ENCODE measurements at places on chromosomes 5 and 9.

DNA sequence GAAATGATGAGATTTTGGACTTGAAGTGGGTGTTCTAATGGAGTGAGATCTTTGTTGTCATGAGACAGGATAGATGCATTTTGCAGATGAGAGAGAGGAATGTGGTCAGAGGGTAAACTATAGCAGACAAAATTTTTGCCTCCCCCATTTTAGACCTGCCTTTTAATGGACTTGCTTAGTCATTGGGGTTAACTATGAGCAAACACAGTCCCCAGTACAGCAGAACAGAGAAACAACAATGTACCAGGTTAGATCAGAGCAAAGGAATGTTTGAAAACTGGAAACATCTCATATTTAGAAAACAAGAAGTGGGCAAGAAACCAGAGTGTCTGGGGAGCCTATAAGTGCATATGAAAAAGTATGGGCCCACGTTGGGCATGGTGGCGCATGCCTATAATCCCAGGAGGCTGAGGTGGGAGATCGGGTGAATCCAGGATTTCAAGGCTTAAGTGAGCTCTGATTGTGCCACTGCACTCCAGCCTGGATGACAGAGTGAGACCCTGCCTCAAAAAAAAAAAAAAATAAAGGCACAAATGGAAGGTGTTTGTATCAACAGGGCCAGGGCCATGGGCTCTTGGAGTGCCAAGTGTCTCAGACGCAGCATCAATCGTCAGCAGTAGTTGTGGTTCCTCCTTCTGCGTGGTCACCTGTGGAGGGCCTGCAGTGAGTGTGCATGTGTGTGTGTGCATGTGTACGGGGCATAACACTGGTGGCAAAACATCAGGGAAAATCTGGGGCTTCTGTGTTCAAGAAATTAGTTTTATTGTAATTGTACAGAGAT, 214.4 kb upstream of the S1PR3 start:
- DNase-seq: no peak

GRCh38 chr5:74073257-74073656, 447.3 kb downstream of the ARHGEF28 start:
- DNase-seq: no peak

GRCh38 chr5:124590686-124591085, 155.8 kb downstream of the ZNF608 start:
- DNase-seq: no peak

GRCh38 chr5:59036274-59036961, 453.5 kb downstream of the RAB3C start:
- DNase-seq: peak; percentile 46

GRCh38 chr5:84392836-84393235, 8.2 kb upstream of the EDIL3 start:
- no peak for DNase-seq

DNA sequence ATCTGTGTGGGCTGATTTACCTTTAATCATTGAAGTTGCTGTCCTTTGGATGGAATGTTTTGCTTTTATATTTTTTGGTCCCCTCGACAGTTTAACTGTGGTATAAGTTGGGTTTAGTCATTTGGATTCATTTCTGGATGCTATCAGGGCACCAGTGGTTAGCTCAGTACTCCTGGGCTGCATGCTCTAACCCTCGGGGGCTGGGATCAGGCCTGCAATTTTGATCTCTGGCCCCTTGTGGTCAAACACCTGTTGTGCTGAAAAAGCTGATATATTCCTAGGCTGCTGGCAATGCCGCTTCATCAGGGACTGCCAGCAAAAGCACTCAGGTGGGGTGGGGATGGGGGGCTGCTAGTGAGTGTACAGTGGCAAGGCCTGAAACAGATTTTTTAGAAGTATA, 440.4 kb upstream of the RIOK2 start:
- no peak for DNase-seq

DNA sequence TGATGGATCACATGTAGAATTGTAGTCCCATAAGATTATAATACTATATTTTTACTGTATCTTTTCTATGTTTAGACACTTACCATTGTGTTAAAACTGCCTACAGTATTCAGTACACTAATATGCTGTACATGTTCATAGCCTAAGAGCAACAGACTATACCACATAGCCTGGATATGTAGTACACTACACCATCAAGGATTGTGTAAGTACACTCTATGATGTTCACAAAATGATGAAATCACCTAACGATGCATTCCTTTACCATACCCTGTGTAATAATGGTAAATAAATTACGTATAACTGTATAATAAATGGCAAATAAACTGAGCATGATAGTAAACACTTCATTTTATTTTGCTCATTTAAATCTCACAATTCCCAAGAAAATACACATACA, 60.3 kb downstream of the RICTOR start:
- no peak for DNase-seq

GRCh38 chr5:113017881-113018635, 41.5 kb downstream of the DCP2 start:
- DNase-seq: no peak

DNA sequence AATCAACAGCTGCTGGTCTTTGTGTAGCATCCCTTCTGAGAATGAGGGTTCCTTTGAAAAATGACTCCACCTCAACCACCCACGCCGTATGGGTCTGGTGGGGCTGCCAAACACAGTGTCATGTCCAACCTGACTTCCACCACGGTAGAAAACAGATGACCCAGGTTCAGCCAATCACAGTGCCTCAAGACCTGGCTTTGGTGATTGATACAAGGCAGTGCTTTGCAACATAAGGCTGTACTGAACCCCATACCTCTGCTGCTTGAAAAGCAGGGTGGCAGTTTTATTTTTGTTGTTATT, 11.5 kb upstream of the TGFBR1 start:
- peak; percentile 23 for DNase-seq

GRCh38 chr5:67249590-67249895, 52.9 kb upstream of the CD180 start:
- DNase-seq: no peak

GRCh38 chr5:75460942-75461610, 50.4 kb downstream of the CERT1 start:
- no peak for DNase-seq

GRCh38 chr9:127038531-127038930, 83.9 kb downstream of the ANGPTL2 start:
- no peak for DNase-seq

GRCh38 chr9:109894473-109894872, 114.5 kb downstream of the PALM2AKAP2 start:
- DNase-seq: peak; percentile 22

- no peak for DNase-seq
Measured at GRCh38 chr9:78921341-78921740, 624.4 kb downstream of the PSAT1 start.

GRCh38 chr9:37338218-37338617, 84.3 kb upstream of the GRHPR start:
- DNase-seq: no peak

- DNase-seq: no peak
Measured at GRCh38 chr9:546797-547223, 294.7 kb upstream of the DMRT1 start.

DNA sequence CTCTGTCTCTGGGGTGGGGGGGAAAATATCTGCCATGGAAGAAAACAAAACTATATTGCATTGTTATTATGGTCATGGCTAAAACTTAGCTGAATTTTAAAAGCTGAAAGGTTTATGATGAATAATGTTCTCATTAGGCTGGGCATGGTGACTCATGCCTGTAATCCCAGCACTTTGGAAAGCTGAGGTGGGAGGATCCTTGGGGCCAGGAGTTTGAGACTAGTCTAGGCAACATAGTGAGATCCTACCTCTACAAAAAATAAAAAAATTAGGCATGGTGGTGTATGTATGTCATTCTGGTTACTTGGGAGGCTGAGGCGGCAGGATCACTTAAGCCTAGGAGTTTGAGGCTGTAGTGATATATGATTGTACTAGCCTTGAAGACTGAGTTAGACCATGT, 44.5 kb downstream of the IPO11 start:
- no peak for DNase-seq

- no peak for DNase-seq
Measured at GRCh38 chr9:83299571-83299970, 236.6 kb upstream of the RASEF start.

GRCh38 chr5:95162231-95162992, 122.5 kb downstream of the MCTP1 start:
- no peak for DNase-seq

DNA sequence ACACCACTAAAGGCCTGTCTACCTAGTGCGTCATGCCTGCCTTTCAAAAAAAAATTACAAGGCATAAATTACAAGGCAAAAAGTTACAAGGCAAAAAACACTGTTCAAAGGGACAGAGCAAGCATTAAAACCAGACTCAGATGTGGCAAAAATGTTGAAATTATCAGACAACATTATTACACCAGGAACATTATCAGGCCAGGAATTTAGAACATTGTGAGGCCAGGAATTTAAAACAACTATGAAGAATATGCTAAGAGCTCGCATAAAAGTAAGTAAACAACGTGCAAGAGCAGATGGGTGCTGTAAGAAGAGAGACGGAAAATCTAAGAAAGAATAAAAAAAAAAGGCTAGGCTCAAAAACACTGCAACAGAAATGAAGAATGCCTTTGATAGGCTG, 18.2 kb upstream of the MLANA start:
- DNase-seq: no peak

- DNase-seq: no peak
Measured at GRCh38 chr9:100072805-100073204, 26.0 kb downstream of the ERP44 start.

DNA sequence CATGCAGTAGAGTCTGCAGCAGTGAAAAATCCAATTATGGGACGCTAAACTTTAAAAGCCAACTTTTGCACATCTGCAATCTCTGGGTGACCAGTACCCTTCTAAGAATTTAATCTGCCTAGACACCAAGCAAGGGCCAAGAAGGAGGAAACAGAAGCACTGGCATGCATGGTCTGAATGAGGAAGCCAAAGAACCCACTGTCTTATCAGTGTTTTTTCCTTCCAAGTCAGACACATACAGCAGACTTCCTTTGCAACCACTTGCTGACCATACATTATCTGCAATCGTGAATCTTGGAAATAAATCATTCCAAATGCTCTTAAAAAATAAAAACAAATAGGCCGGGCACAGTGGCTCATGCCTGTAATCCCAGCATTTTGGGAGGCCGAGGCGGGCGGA, 65.9 kb downstream of the DEPDC1B start:
- DNase-seq: no peak

- DNase-seq: no peak
Measured at GRCh38 chr5:176614805-176615478, 5.0 kb upstream of the GPRIN1 start.

DNA sequence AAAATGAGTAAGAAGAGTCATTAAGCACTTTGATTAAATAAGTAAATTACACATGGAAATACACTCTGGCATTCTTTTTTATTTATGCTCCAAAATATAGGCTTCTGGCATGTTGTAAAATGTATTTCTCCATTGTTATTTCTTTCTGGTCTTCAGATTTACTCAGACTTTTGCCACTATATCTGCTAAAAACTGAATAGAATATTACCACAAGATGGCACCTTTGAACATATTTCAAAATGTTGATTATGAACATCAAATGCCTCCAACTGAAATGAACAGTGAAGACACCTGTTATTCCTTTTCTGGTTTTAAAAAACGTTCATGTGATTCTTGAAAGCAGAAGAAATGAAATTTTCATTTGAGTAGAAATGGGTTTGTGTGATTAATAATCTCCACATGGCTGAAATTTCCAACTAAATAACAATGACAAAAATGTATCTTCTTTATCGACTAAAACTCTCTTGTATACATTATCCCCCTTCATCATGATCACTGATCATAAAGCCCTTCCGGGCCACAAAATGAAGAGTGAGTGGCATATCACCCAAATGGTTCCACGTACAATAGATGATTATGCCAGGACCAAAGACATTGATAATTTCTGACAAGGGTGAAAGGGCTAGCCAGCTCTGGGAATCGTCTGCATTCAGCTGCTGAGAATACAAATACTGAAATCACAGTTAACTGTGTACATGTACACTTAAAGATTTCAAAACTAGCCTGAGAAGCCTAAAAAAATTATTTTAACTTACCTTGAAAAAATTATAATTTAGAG, 23.8 kb downstream of the TYRP1 start:
- no peak for DNase-seq

DNA sequence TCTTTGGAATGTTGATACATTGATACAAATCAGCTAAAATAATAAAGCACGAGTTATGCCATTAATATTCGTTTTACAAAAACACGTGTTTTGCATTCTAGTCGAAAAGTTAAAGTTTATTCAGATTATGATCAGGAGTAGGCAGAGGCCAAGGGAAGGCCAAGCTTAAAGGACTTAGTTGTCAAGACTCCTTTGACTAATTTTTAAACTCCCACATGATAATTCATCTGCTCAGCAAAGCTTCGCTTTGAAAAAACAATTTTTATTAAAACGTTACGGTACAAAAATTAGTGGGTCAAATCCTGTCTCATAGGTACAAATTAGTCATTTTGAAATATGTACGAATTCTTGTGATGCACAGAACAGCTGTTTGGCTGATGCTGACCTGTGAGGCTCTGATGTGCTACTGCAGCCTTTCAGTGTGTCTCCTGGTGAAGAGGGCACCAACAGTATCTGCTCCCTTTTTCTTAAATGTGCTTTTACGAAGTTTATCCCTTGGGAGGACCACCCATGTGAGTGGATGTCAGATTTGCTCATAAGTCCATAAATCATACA, 23.0 kb upstream of the NR3C1 start:
- no peak for DNase-seq

GRCh38 chr5:108233617-108234155, 148.2 kb downstream of the FBXL17 start:
- no peak for DNase-seq

- DNase-seq: peak; percentile 41
Measured at GRCh38 chr5:74934949-74935751, 69.0 kb upstream of the FAM169A start.

GRCh38 chr9:127575875-127576778, 36.0 kb upstream of the STXBP1 start:
- no peak for DNase-seq

- DNase-seq: no peak
Measured at GRCh38 chr9:97659771-97660170, 26.1 kb downstream of the NCBP1 start.

DNA sequence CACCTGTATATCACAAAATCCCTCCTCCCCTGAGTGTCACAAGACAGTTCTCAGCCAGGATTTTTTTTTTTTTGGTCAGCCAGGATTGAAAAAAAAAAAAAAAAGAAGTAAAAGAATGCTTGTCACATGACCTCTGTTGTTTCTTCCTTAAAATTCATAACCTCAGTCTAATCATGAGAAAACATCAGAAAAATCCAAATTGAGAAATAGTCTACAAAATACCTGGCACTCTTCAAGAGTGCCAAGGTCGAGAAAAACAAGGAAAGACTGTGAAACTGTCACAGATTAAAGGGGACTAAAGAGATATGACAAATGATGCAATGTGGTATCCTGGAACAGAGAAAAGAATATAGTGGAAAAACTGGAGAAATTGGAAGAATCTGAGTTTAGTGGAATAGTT, 58.5 kb upstream of the SUB1 start:
- no peak for DNase-seq

Data from T-helper 2 cell treated with Interferon-gamma antibody and Interleukin-4, amounts not matched to agents 5 μg/mL and 100 μg/mL, for 36 hours (primary cell).